ENCODE measurements at places on chromosomes 4 and X. TPM values are rescaled to one million over a fixed set of nuclear protein-coding genes. Genes with fewer than 3 reads are reported as not detected.

BGN gene
- total RNA-seq, result not detected

CYLC1 gene
- not detected for total RNA-seq

ARL9 gene
- not detected for total RNA-seq

GABRB1 gene
- total RNA-seq, result not detected

CDX4 gene
- not detected for total RNA-seq

SLC38A5 gene
- 0.26 TPM for total RNA-seq

MGAT4D gene
- not detected for total RNA-seq

MAGEA2 gene
- 0.16 TPM for total RNA-seq

CCNB3 gene
- 1.3 TPM for total RNA-seq

CPZ gene
- total RNA-seq, result not detected

CLDN34 gene
- total RNA-seq, result not detected

TMEM31 gene
- total RNA-seq, result not detected

KLHL4 gene
- 6.7 TPM for total RNA-seq

CT45A5 gene
- not detected for total RNA-seq

NUDT9 gene
- 26.0 TPM for total RNA-seq

NALF2 gene
- total RNA-seq, result 6.0 TPM

BEND4 gene
- total RNA-seq, result 0.01 TPM

ASMT gene
- 0.53 TPM for total RNA-seq

C4orf36 gene
- 1.1 TPM for total RNA-seq

DKK2 gene
- not detected for total RNA-seq

RAB33A gene
- total RNA-seq, result 0.20 TPM

HERC6 gene
- 3.0 TPM for total RNA-seq

SHROOM4 gene
- total RNA-seq, result not detected

ARHGAP10 gene
- 14.0 TPM for total RNA-seq

ATP1B4 gene
- not detected for total RNA-seq

UNC5C gene
- not detected for total RNA-seq

ETNPPL gene
- total RNA-seq, result not detected

FAAH2 gene
- 0.12 TPM for total RNA-seq

EDA gene
- 0.41 TPM for total RNA-seq

RPS6KA6 gene
- 4.5 TPM for total RNA-seq

SYTL5 gene
- total RNA-seq, result 0.38 TPM

BTK gene
- total RNA-seq, result 0.12 TPM

GAGE12J gene
- total RNA-seq, result not detected

PDCL2 gene
- not detected for total RNA-seq

SERTM2 gene
- not detected for total RNA-seq

GPM6B gene
- total RNA-seq, result 0.14 TPM

PNMA6A gene
- 4.5 TPM for total RNA-seq

USP17L13 gene
- total RNA-seq, result not detected

SLC9B2 gene
- 7.5 TPM for total RNA-seq

MRPS18C gene
- total RNA-seq, result 59.6 TPM

DUX4 gene
- not detected for total RNA-seq

DDX53 gene
- total RNA-seq, result not detected

ZNF157 gene
- total RNA-seq, result not detected

TRIM2 gene
- total RNA-seq, result 0.89 TPM

CDS1 gene
- total RNA-seq, result 0.48 TPM

ZNF182 gene
- 2.8 TPM for total RNA-seq

DDIT4L gene
- total RNA-seq, result 0.27 TPM

LINC00632 gene
- 1.3 TPM for total RNA-seq

PPID gene
- 33.9 TPM for total RNA-seq

MAGEA4 gene
- total RNA-seq, result not detected

NLGN4X gene
- 0.02 TPM for total RNA-seq

DSPP gene
- total RNA-seq, result not detected

LIAS gene
- 10.9 TPM for total RNA-seq

All from A549 treated with GW870086 at 1 μM for 4 hours (cell line).